ENCODE measurements at places on chromosomes 13 and 19.

DNA sequence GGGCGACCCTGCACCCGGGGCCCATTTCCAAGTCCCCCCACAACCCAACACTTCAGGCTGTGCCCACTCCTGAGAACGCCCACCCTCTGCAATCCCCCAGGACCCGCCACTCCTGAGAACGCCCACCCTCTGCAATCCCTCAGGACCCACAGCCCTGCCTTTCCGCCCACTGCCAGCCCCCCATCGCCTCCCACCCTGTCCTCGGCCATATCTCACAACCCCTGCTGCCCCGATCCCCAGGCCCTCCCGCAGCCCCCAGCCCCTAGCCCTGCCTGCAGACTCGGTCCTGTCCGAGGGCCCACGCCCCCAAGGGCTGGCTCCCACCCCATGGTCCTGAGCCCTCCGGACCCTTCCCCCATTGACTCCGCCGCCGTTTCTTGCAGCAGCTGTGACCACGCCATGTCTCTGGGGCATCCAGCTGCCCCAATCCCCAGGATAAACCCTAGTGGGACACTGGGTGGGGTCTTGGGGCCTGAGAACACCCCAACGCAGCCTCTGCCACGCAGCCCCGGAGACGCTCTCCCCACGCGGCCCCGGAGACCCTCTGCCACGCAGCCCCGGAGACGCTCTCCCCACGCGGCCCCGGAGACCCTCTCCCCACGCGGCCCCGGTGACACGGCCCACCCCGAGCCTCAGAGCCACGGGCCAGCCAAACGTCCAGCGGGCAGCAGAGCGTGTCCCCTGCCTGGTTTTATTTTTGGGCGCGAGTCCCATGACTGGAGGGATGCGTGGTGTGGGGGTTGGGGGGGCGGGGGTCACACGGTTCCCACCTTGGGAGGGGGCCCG is 17.0 kb downstream of the SBNO2 start:
- DNase-seq: no peak

DNA sequence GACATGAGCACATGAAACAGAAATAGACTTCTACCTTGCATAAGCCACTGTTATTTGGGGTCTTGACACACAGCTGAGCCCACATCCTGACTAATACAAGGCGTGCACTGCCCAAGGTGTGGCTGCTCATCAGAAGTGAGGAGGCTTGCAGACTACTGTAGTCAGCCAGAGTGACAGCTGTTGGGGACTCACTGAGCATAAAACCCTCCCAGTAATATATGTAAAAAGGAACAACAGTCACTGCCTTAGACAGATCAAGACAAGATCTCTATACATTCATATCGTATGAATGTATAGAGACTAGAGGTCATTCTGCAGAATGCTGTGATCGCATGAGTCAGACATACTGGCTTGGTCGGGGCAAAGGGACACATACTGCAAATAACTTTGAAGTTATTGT is 4.1 kb upstream of the C1QTNF9B start:
- DNase-seq: no peak

GRCh38 chr19:21751384-21751783 is 16.0 kb downstream of the ZNF100 start:
- no peak for DNase-seq

- no peak for DNase-seq
Observed at GRCh38 chr19:34707661-34708060, 26.4 kb upstream of the ZNF181 start.

DNA sequence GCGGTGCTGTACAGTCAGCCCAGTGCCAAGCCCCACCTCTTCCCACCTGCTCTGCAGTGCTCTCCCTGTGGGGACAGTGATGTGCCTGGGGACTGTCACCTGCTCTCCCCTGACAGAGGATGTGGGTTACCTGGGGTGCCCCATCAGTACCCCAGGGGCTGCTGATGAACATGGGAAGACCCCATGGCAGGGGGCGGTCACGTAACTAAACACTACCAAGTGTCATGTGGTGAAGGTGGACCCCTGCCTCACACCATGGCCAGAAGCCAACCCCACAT is 12.7 kb downstream of the KDM4B start:
- no peak for DNase-seq
